ENCODE measurements at places on chromosomes 5 and 9. TPM values are rescaled to one million over a fixed set of nuclear protein-coding genes. Genes with fewer than 3 reads are reported as not detected.

The FOXD4L6 gene
- not detected for total RNA-seq

The CARTPT gene
- not detected for total RNA-seq

The COL27A1 gene
- 2.6 TPM for total RNA-seq

The CENPP gene
- 2.3 TPM for total RNA-seq

The SYK gene
- total RNA-seq = not detected

The NDST1 gene
- 57.0 TPM for total RNA-seq

The LIFR gene
- total RNA-seq = 50.7 TPM

The TMC1 gene
- total RNA-seq = 1.3 TPM

The SURF1 gene
- total RNA-seq = 14.9 TPM

The SLC36A2 gene
- total RNA-seq = not detected

The CWC27 gene
- 8.7 TPM for total RNA-seq

The SETD9 gene
- total RNA-seq = 8.6 TPM

The CA9 gene
- total RNA-seq = not detected

The SPATA31D4 gene
- total RNA-seq = not detected

The PRSS3 gene
- total RNA-seq = 3.9 TPM

The TRPM3 gene
- total RNA-seq = not detected

The ASS1 gene
- total RNA-seq = 42.4 TPM

The ADAMTS19 gene
- not detected for total RNA-seq

The OLFM1 gene
- 25.5 TPM for total RNA-seq

The MAPK9 gene
- 13.6 TPM for total RNA-seq

All from bladder microvascular endothelial cell (primary cell).